ENCODE measurements at places on chromosomes 6 and 20.
A peak's percentile ranks its signal among the peaks of the same experiment; 100 is the strongest.

GRCh38 chr6:34242252-34243130, 5.8 kb downstream of the HMGA1 start:
- DNase-seq = no peak

- DNase-seq = peak; percentile 47
Observed at GRCh38 chr20:48657426-48658197, 170.2 kb downstream of the PREX1 start.

GRCh38 chr6:156864557-156864956, 87.4 kb downstream of the ARID1B start:
- no peak for DNase-seq

DNA sequence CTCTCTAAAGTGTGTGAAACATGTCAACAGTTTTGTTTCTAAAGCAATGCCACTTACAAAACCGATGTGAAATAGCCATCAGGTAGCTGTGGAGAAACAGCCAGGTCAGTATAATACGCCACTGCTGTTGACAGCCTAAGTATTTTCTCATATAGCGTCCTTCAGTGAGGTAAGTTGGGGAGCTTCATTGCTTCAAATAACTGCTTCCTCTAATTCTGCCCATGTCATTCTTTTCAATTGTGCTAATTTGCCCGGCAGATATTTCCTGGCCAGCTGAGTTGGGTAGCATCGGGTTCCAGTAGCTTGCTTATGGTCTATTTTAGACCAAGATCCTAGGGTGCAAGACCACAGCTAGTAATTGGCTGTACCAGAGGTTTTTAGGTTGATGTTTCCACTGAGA, 2.1 kb upstream of the ARMC2 start:
- no peak for DNase-seq

DNA sequence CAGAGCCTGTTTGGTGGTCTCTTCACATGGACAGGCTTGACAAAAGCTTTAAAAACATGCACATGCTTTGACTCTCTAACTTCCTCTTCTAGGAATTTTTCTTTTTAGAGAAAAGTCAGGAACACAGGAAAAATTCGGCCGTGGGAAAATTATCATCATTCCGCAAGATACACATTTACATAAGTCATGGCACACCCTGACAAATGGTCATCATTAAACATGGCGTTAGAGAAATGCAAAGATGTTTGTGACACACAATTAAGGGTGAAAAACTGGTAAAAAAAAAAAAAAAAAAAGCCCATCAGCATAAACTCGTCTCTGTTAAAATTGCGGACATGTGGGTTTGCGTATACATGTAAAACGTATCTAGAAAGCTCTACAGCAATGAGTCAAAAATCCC, 134.2 kb upstream of the AGPAT4 start:
- DNase-seq = no peak

DNA sequence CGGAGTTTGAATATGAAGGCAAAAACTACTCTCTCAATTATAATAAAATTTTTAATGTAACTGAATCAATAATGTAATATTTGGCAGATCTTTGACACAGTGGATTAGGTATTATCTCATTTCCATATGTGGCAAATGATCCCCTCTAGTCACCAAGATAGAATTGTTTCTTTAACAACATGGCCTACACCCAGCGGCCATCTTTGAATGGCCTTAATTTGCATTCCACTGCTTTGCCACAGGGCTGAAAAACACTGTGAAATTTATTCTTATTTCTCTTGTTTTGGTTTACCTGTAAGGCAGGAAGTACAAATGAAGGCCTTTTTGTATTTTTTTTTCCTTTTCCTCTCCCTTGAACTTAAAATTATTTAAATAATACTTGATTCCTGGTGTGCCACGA, 162.6 kb upstream of the SCGN start:
- no peak for DNase-seq

DNA sequence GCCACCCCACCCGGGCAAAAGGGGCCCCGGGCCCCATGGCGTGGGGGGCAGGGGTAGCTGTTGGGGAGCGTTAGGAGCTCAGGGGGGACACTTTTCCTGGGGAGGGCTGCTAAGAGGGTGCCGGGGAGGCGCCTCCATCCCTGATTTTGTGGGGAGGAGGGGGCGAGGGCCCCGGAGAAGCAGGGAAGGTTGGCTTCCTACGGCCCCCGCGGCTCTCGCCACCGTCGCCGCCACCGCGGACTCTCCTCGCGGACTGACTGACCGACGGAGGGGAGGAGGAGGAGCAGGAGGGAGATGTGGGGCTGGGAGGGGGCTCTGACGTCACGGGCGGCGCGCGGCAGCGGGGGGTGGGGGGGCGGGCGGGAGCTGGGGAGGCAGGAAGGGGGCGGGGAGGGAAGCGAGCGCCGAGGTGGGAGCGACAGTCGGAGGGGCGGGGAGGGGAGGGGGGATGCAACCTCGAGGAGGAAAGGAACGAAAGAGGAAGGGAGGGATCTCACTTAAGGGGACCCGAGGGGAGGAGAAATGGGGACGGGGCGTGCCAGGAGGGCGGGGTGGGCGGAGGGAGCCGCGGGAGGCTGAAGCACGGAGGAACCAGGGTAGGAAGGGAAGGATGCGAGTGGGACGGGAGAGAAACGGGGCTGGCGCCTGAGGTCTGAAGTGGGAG, 5.1 kb downstream of the GABBR1 start:
- peak; percentile 42 for DNase-seq

- no peak for DNase-seq
Observed at GRCh38 chr6:125018136-125018535, 55.9 kb downstream of the RNF217 start.

- no peak for DNase-seq
Observed at GRCh38 chr6:157770946-157771345, 52.1 kb upstream of the SNX9 start.

All from stimulated activated CD8-positive, alpha-beta memory T cell treated with anti-CD3 and anti-CD28 coated beads, Interleukin-4, amount 100 ng/mL, for 4 hours (primary cell).